ENCODE measurements at places on chromosomes 1 and 21.

GRCh38 chr1:228340686-228341449, 65.8 kb downstream of the TRIM11 start:
- no peak for DNase-seq

DNA sequence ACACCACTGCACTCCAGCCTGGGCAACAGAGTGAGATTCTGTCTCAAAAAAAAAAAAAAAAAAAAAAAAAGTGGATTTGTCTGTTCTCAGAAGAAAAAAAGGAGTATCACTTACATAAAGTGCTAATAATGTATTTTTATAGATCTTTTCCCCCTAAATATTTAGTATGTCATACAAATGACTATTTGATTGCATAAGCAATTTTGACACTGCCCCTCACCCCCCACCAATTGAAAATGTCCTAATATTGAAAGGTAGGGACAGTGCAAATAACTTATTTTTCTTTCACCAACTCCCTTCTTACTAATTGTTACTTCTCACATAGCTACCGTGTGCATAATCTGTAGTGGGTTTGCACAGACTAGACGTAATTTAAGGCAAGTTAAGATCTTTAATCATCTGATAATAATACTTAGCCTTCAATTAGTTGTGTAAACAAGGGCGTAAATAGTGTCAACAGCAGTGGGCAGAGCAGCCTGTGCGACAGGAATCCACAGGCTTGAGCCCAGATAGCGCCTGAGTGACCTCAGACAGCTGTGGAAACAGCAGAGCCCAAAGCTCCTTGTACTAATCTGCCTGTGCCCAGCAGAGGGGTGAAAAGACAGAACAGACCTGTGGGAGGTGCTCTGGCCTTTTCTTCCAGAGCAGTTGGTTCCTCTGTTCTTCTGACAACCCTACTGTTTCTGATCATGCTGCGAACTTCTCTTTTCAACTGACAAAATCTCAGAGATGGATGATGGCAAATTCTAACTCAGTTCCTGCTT, 4.5 kb upstream of the IER5 start:
- DNase-seq: no peak

GRCh38 chr1:200134116-200134515, 106.6 kb downstream of the NR5A2 start:
- no peak for DNase-seq

DNA sequence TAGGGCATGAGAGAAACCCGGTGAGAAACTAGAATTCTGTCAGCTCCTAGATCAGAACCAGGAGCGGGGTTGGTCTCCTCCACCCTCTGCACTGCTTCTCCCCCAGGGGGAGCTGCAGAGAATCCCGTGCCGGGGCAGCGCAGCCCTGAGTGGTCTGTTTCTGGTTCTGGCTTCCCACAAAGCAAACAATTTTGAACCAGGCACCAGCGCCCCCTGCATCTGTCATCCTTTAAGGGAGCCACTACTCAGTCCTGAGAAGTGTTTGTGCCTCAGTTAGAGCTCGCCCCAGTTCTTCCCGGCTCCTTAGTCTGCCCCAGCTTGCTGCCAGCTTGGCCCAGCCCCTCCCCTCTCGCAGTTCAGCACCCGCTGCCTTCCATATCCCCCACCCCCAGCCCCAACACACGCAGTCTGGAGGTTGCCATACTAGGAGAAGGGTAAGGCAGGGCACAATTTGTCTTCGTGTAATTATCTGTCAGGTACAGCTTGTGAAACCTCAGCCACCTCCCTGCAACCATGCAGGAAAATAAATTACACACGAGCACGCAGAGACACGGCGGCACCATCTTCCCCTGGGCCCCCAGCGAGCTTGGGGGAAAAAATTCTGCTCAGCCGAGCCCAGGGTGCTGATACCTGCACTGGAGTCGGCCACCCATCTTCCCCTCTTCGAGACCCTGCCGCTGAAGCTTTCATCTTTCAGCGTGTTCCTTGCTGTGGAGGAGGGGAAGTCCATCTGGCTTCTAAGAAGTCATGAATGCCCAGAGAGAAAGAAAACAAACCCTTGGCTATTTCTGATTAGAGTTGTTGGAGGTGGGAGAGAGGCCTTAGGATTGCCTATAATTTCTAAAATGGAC, 62.6 kb upstream of the CD1D start:
- no peak for DNase-seq

- DNase-seq: peak; percentile 25
Observed at GRCh38 chr1:225685476-225686176, 32.7 kb upstream of the ENAH start.

GRCh38 chr21:42790520-42791065, 88.7 kb downstream of the WDR4 start:
- no peak for DNase-seq

GRCh38 chr1:230210981-230211336, 143.9 kb downstream of the GALNT2 start:
- DNase-seq: no peak

GRCh38 chr1:91555821-91556531, 55.3 kb downstream of the CDC7 start:
- DNase-seq: peak; percentile 89

DNA sequence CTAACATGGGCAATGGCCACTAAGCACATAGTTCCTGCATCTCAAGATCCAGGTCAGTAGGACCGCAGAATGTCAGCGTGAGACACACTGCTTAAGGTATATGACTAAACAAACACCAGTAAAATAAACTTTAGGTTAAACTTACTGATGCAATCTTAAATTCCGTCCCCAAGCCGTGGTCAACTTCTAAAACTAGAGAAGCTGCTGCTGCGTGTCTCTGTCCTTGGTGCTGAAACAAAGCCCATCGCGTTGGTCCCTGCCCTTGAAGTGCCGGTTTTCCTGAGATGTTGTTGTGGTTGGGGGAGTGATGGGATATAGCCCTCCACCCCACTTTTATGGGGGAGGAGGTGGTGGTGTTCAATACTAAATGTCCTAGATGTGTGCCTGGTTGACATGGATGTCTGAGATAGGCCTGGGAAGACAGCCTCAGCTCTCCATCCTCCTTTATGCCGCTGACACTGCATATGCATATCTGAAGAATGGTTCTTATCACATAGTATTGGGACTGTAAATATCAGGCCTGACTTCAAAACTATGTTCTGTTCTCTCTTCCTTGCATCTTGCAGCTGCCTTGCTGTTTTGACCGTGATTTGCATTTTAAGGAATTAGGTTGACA, 72.0 kb upstream of the KCNA3 start:
- DNase-seq: peak; percentile 18

- DNase-seq: no peak
Observed at GRCh38 chr1:66613187-66613586, 79.2 kb downstream of the SGIP1 start.

DNA sequence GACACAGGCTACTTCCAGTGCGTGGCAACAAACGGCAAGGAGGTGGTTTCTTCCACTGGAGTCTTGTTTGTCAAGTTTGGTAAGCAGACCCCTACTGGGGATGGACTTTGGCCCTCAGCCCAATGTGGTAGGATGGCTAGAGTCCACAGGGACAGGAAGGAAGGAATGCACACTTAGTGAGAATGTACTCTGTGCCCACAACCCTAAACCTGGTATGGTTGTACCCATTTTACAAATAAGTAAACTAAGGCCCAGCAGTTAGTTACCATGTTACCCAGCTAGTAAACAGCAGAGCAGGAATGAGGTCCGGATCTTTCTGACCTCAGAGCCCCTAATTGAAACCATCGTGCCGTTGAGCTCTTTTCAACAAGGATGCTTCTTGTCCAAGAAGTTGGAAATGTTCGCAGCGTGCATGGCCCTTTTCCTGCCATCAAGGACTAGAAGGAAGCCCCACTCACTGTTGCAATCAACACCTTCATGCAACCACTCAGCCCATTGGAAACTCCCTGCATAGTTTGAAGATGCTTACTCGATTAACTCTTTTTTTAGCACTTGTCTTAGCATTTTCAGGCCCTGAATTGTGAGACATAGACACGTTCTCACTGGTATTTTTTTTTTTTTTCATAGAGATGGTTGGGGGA, 153.4 kb upstream of the UBE2U start:
- no peak for DNase-seq

DNA sequence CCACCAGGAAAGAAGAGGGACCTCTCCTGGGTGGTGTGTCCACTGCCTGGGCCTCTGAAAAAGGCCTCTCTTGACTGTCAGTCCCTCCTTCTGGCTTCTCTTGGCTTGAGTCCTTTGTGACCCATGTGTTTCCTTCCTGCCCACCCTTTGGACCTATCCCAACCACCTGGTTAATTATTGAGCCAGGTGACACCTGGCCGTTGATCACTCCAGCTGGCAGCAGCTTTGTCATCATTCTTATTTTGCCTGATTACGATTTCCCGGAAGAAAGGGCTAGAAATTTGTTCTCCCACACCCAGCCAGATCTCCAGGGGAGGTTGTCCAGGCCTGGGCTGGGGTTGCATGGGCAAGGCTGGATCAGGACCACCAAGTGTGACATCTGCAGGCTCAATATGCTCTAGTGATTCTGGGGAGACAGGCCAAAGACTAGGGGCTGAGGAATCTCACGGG, 24.8 kb downstream of the CSF1 start:
- DNase-seq: no peak

- no peak for DNase-seq
Observed at GRCh38 chr1:61642475-61643232, 82.3 kb downstream of the TM2D1 start.

DNA sequence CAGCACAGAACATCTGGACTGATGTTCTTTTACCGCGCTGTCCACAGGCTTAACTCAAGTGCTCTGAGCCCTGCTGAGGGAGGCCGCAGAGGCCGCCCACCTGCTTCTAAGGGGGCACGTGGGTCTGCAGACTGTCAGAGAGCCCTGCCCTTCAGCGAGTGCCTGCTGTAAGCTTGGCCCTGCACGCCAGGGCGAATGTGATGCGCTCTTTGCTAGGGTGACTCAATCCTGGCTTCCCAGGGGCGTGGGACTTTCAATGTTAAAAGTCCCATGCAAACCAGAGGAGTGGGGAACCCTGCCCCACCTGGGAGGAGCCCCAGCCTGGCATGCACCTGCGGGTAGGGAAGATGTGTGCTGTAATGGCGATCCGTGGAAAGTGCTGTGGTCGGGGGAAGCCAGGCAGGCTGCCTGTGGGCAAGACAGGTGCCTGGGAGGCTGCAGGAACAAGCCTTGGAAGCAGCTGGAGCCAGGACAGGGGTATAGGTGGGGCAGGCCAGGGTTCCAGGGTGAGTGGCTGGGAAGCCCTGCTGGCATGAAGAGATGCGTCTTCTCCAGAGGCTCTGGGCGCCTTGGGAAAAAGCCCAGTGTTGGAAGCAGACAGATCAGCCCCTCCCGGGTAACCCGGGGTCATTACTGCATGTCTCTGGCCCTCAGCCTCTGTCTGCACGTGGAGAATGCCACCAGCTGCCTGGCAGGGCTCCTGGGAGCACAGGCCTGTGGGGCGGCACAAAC, 594 bp upstream of the PANK4 start:
- DNase-seq: peak; percentile 29

DNA sequence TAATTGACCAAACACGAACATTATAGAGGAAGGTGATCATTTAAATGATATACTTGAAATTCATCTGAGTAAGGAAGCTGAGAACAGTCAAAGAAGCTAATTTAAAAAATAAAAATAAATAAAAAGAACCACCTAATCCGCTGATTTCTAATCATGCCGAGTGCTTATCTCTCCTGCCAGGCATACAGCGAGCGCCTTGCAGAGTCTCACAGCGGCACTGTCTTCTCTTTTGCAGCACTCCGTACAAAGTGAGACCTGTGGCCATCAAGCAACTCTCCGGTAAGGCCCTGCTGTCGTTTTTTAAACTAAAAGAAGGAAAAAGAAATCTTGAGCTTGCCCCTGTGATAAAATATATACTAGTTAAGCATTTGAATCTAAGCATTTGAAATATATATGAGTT, 45.3 kb downstream of the PDE9A start:
- DNase-seq: no peak

Data from astrocyte (in vitro differentiated cells and primary cell).